ENCODE measurements at places on chromosomes 5 and 9.

GRCh38 chr9:37329576-37329975 is 92.9 kb upstream of the GRHPR start:
- no peak for DNase-seq

DNA sequence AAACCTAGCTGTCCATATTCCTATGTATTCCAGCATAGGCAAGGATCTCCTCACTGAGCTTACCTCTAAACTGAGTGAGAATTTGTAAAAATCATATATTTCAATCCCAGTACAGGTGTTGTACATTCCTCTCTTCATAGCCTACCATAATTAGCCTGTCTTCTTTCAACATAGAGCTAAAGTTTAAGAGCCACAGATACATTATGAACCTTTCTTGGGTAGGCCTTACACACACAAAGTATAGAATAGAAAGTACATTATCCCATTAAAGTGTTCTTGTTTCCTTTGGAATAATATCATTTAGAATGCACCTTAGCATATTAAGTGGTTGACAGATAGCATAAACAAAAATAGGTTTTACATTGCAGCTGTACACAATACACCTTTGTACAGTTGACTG is 282.1 kb upstream of the TMEM161B start:
- no peak for DNase-seq

- no peak for DNase-seq
These were observed 16.5 kb downstream of the GARNL3 start for GRCh38 chr9:127280880-127281660.

DNA sequence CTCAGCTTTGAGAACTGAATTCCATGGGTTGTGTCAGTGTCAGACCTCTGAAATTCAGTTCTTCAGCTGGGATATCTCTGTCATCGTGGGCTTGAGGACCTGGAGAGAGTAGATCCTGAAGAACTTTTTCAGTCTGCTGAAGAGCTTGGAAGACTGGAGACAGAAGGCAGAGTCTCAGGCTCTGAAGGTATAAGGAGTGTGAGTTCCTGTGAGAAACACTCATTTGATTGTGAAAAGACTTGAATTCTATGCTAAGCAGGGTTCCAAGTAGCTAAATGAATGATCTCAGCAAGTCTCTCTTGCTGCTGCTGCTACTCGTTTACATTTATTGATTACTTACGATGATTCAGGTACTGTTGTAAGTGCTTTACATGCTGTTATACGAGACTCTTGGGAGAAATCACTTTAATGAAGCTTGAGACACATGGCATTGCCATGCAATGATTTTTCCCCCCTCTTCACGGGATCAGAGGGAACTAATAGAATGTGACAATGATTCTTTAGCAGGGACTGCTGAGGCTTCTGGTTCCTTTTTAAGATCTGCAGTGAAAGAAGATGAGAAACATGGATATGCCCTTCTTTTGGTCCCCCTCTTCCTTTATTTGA is 63.8 kb downstream of the PTTG1 start:
- DNase-seq = no peak

GRCh38 chr5:136053336-136054141 is 24.8 kb downstream of the TGFBI start:
- DNase-seq = no peak

GRCh38 chr9:116471093-116471906 is 215.8 kb upstream of the TRIM32 start:
- DNase-seq = peak; percentile 91

DNA sequence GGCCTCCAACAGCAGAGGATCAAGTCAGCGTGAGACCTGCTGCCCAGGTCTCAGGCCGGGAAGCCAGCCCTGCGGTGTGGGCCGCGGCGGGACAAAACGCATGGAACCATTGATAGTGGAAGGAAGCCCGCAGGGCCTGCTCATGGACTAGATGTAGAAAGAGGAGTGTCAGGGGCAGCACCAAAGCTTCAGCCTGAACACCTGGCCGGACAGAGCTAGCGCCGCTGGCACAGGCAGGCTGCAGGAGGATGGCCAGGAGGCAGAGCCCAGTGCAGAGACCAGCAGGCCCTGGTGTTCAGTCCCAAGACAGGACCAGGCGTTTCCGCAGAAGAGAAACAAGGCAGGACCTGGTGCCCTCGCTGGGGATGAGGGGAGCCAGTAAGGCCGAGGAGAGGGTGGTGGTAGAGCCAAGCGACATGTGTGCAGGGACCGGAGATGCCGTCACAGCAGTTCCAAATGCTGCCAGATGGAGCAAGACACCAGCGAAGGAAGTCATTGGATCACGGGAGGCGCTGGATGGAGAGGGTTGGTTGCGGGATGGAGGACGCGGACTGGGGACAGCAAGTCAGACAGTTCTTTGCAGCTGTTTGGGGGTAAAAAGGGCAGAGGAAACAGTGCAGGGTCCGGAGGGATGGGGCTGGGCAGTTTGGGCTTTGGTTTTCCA is 42.1 kb upstream of the OLFM1 start:
- DNase-seq = no peak

GRCh38 chr5:16844952-16845351 is 91.1 kb downstream of the MYO10 start:
- no peak for DNase-seq

- no peak for DNase-seq
These were observed 122.3 kb downstream of the MTRR start for GRCh38 chr5:7991125-7991821.

DNA sequence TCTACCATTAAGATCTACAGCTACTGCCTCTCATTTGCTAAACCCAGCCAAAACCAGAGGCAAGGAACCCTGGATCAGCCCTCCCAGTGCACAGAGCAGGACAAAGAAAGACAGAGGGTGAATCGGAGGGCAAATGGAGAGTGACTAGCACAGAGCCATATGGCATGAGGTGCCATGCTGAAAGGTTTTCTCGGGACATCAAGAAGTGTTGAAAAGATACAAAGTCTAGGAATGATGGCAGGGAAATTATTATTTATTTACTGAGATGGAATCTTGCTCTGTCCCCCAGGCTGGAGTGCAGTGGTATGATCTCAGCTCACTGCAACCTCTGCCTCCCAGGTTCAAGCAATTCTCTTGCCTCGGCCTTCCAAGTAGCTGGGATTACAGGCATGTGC is 19.3 kb downstream of the SLC1A1 start:
- no peak for DNase-seq

DNA sequence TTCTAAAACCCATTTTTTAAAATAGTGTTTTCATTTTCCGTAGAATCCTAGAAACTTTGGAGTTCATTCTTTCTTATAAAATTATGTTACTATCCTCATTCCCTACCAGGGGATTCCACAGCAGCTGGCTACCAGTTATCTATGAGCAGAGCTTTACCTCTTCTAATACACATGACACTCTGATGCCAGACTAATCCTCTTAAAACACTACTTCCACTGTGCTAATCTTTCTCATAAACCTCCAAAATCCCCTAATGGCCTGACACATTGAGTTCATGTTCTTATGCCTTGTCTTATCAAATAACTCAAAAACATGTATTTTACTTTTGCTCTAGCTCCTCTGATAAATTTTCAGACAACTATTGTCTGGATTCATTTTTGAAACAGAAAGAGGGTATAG is 633.6 kb upstream of the FTMT start:
- DNase-seq = no peak

- DNase-seq = no peak
These were observed 164.2 kb downstream of the FGF1 start for GRCh38 chr5:142521706-142522105.

DNA sequence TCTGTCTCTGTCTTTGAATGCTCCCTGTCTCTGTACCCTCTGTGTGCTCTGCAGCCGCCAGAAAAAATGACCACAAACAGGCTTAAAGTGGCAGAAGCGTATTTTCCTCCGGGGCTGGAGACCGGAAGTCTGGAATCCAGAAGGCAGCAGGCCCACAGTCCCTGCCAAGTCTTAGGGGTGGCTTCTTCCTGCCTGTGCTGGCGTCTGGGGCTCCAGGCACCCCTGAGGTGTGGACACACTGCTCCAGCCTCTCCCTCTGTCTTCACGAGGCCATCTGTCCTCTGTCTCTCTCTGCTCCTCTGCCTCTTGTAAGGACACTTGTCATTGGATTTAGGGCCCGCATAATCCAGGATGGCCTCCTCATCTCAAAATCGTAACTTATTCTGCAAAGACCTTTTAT is 298.4 kb upstream of the IRX4 start:
- no peak for DNase-seq

- no peak for DNase-seq
These were observed 2.8 kb downstream of the GM2A start for GRCh38 chr5:151255621-151256286.

GRCh38 chr5:151954255-151954654 is 29.6 kb upstream of the GLRA1 start:
- DNase-seq = no peak

- DNase-seq = no peak
These were observed 419.6 kb upstream of the PIK3R1 start for GRCh38 chr5:67795781-67796477.

DNA sequence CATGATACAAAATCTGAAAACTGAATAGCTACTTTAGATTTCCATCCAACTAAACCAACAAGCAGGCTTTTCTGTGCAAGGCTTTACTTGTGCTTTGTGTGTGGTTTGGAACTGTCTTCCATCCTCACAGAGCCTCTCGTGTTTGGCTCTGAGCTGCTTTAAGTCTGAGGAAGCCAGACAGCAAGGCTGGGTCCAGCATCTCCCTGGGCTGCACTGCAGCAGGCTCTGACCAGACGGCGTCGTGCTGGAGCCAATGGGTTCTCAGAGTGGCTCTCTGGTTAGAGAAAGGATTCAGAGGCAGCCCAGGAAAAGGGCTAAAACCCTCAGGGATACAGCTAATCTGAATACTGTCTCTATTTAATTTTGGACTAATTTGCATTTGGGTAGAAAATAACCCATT is 207.9 kb upstream of the EFNA5 start:
- DNase-seq = no peak

GRCh38 chr9:127990554-127990953 is 9.8 kb upstream of the EEIG1 start:
- DNase-seq = no peak

DNA sequence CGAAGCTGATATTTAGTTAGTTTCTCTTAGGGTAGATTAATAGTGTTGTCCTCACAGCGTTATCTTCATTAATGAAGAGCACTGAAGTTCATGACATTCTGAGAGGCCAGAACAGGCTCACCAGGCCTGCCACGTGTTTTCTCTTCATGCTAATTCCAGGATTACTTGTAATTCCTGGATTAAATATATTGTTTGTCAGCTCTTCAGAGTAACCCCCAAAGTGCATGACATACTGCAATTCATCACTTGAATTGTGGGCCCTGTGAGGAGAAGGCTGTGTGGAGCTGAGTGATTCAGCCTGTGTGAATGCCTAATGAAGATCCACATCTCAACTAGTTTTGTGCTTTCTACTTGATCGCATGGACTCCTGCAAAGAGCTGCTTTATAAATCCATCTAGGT is 401.0 kb upstream of the ADAMTSL1 start:
- no peak for DNase-seq

- no peak for DNase-seq
These were observed 195.8 kb upstream of the KCNN2 start for GRCh38 chr5:114166081-114166480.

- DNase-seq = no peak
These were observed 356.9 kb upstream of the RGMB start for GRCh38 chr5:98416541-98416940.

GRCh38 chr5:56467176-56467717 is 234.1 kb upstream of the ANKRD55 start:
- no peak for DNase-seq

DNA sequence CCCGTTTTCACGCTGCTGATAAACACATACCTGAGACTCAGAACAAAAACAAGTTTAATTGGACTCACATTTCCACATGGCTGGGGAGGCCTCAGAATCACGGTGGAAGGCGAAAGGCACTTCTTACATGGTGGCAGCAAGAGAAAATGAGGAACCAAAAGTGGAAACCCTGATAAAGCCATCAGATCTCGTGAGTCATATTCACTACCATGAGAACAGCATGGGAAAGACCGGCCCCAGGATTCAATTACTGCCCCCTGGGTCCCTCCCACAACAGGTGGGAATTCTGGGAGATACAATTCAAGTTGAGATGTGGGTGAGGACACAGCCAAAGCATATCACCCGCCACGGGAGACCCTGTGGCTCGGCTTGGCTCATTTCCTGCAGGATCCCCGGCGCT is 20.2 kb downstream of the EXD3 start:
- no peak for DNase-seq

GRCh38 chr5:103218164-103218563 is 40.4 kb upstream of the MACIR start:
- no peak for DNase-seq

GRCh38 chr9:128979111-128979510 is 31.6 kb downstream of the NUP188 start:
- no peak for DNase-seq

DNA sequence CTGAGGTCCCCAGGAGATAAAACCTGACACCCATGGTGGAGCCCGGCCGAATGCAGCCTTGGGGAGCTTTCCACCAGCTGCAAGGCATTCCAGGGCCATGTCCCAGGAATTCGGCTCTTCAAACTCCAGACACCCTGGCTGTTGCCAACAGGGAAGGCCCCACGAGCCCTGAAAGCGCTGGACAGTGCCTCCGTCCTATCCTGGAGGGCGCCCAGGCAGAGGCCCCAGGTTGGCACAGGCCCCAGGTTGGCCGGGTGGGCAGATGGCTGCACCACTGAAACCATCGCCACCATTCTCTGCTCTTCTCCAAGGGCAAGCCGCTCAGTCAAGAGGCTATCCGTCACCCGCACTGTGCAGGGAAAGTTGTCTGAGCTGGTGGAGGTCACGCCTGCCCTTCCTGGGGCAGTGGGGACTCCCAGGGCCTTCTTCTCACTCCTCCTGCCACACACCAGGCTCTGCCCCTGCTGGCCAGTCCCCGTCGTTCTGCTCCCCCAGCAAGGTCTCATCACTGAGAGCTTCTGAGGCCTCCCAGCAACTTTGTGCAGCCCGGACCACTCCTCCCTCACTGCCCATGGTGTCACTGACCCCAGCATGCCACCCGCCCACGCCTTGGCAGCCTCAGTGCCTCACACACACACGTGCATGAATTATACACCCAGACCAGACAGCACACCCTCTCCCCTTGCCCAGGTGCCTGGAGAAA is 21.2 kb downstream of the SLC6A3 start:
- no peak for DNase-seq

- DNase-seq = no peak
These were observed 15.0 kb downstream of the TENT4A start for GRCh38 chr5:6728011-6728794.

GRCh38 chr5:96036301-96036700 is 74.7 kb upstream of the ELL2 start:
- DNase-seq = no peak

DNA sequence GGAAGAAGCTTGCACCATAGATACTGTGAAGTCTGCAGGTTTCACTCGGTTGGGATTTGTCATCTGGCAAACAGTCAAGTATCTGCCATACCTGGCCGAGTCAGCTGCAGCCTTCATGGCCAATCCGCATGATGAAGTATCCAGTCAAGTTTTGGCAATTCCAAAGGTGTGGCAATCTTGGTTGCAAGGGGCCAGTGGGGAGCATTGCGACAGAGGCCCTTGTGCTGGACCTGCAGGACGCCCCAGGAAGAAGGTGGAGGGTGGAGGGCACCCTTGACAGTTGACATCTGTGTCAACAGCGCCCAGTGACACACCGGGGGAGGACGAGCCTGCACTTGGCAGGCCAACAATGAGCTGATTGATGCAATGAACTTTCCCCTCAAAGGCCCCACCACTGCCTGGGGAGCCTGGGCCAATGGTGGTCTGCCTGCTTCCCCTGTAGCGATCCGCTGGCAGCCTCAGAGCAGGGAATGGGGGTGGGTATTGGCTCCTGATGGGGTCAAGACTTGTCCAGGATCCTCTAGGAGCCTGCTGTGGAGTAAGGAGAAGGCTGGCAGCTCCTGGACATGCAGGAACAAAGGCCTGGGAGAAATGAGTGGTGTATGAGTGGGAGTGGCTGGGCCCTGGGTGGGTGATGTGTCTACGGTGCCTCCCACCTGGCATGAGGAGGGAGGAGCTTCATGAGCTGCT is 122.8 kb upstream of the PITX1 start:
- no peak for DNase-seq

- DNase-seq = no peak
These were observed 189.5 kb downstream of the ADAMTS6 start for GRCh38 chr5:65292196-65292595.
